Omental fat pad (tissue), 4 donors: ENCODE measurements at places on chromosomes 12 and 14.

- DNase-seq: no peak
Measured at GRCh38 chr14:35292770-35293561, 784 bp downstream of the PSMA6 start.

- no peak for DNase-seq
Measured at GRCh38 chr14:104360501-104360900, 219.1 kb upstream of the C14orf180 start.

GRCh38 chr12:71250166-71250565 is 92.4 kb upstream of the TSPAN8 start:
- no peak for DNase-seq

- no peak for DNase-seq
Measured at GRCh38 chr14:56474419-56475022, 105.1 kb upstream of the TMEM260 start.

DNA sequence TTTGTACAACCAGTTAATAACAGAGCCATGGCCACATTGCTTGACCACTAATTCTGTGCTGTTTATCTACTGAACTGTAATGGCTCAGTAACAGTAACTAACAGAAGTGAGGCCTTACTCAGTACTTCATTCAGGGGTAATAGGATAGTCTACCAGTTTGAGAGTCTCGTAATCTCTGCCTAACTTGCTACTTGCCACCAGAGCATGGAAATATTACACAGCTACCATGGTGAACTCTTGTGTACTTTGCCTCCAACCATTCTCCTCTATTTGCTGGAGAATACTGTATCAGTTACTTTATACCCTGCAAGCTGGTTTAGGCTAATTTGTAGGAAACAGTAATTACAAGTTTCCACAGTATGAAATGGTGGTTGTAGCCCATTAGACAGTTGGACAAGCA is 10.6 kb downstream of the SCFD1 start:
- no peak for DNase-seq

DNA sequence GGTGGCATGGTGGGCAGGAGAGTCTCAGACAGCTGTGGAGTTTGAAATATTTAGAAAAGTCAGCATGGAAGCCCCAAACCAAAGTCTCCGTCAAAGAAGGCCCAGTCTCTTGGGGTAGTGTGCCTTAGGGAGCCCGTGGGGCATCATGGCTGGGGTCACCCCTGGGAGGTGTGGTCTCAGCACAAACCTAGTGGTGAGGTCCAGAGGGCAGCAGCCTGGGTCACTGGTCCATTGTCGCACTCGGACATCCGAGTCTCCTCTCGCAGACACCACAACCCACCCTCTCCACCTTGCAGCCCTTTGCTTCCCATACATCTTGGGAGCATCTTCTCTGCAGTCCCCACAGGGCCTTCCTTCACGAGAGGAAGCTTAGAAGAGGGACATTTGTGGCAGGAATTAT is 588.0 kb upstream of the TMEM132C start:
- DNase-seq: no peak

DNA sequence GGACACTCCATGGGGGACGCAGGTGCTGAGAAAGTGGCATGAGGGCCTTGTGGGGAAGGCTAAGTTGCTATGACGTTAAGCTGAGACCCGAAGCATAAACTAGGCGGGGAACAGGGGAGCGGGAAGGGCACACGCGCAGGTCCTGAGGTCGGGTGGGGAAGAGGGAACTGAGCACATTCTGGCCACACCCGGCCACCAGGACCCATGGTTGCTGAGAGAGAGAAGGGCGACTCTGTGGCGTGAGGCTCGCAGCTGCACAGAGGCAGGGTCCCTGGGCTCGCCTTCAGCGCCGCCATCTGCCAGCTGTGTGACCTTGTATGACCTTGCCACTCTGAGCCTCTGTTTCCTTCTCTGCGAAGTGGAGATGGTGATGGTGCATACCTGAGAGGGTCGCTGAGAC is 182.5 kb downstream of the PHETA1 start:
- DNase-seq: no peak

- no peak for DNase-seq
Measured at GRCh38 chr14:59926534-59926933, 6.6 kb downstream of the LRRC9 start.

- no peak for DNase-seq
Measured at GRCh38 chr14:64879635-64880220, at the start of gene SPTB. Gene SPTB (minus strand): TSS chr14:64879907. CDS start chr14:64823094, 56,813 bp downstream.

DNA sequence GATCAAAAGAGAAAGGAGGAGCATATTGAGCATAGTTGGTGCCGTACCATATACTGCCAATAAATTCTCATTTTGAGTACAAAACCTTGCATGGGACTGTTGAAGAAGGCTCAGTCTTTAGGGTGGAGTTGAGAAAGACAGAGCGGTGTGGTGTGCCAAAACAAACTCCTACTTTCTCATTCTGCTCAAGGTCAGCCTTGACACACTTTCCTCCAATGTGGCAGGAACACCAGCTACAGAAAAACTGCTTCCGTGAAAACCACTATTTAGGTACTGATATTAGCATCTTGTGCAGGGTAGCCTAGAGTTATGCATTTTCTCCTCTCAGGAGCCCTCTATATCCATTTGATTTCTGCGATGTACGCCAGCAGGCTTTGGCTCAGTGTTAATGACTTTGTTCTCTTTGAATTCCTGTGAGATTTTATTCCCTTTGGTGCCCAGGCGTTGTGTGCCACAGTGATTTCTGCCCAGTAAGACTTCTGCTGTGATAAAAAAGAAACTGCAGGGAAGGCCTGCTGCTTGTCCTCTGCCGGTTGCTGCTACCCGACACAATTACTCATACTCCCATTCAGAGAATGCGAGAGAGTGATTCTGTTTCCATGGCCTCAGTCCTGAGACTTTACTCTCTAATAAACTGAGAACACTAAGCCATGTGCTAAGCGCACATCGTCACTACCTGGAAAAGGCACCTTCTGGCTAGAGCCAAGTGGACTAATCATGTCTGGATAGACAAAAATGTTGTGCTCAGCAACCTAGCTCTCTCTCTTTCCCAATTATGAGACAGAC is 88.3 kb upstream of the MDM1 start:
- DNase-seq: no peak

DNA sequence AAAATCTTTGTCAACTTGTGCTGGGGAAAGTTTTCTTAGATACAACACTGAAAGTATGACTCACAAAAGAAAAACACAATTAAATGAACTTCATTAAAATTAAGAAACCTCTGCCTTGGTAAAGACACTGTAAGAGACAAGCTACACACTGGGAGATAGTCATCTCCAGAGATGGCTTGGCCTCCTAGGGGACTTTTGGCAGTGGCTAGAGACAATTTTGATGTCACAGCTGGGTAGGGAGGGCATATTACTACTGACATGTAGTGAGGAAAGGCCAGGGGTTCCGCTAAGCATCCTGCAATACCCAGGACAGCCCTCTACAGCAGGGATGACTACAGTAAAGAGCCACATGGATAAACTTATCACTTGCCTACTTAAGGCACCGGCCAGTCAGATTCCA is 8.7 kb upstream of the RNASE4 start:
- no peak for DNase-seq

GRCh38 chr12:60803147-60803546 is 1207.3 kb downstream of the SLC16A7 start:
- no peak for DNase-seq

DNA sequence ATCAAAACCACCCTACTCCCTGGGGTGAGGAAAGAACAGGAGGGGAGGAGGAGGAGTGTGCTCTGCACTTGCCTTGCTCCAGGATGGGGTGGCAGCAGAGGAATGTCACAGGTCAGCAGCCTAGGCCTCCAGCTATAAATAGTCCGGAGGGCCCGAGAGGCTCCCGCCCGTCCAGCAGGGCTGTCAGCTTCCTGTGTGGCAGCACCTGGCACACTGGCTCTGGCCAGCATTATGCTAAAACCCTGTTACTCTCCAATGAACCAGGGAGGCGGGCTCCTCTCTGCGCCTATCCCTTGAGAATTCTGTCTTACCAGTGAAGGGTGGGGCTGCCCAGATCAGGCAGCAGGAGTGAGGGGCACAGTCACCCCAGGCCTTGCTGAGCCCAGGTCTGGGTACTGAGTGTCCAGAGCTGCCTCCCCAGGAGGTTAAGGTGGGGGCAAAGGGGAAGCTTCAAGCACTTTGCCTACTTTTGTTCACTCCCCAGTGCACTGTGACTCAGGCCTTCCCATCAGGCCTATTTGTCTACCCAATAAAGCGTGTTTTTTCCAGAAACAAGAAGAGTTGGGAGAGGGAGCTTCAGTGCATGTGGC is 1.2 kb upstream of the COX14 start:
- DNase-seq: no peak

GRCh38 chr14:51018521-51018920 is 74.2 kb upstream of the PYGL start:
- DNase-seq: no peak

DNA sequence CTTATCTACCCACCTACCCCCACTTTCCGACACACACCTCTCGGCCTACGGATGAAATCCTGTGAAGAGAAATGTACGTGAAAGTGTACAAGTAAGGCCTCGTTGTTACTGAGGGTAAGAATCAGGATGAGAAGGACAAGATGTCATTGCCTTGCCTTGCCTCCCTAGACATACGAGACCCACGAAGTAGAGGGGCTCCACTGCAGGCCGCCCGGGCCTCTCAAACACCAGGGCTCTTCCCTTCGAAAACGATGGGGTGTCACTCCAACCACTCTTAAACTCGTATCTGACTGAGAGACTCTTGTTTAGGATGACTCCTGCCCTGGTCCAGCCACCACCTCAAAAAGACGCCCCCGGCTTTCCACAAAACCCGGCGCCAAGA is 498 bp downstream of the RACGAP1 start:
- DNase-seq: no peak

GRCh38 chr14:56808383-56809269 is 1.7 kb downstream of the OTX2 start:
- DNase-seq: no peak

GRCh38 chr14:75051556-75051899 is 261 bp upstream of the MLH3 start:
- DNase-seq: no peak

DNA sequence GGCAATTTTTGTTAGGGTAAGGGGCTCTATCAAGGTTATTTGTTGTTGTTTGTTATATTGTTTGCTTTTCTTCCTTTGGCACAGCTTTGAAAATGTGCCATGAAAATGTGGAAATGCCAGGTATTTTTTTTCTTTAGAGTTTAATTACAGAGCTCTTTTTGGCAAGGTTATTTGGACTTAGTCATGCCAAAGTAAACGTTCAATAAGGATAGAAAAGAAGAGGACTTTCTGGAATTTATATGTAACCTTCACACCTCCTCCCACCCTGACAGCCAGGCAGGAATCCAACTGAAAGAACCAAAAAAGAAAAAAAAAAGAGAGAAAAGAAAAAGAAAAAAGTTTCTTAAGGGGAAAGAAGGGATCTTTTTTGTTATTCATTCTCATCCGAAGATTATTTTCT is 217.8 kb downstream of the KITLG start:
- no peak for DNase-seq

- DNase-seq: no peak
Measured at GRCh38 chr14:64732066-64732465, 27.8 kb downstream of the PLEKHG3 start.

DNA sequence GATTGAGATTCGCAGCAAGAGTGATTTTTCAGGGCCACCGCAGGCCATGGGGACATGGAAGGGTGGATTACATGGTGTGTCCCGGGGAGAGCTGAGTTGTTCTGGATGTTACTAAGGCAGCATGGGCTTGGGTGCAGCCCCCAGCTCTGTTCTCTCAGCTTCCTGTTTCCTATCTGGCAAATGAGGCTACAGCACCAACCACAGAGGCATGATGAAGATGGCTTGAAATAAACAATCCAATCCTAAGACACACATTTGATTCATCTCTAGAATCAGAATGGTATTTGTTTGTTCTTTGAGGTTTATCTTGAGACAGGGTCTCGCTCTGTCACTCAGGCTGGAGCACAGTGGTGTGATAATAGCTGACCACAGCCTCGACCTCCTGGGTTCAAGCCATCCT is 21.6 kb downstream of the GLTP start:
- no peak for DNase-seq

DNA sequence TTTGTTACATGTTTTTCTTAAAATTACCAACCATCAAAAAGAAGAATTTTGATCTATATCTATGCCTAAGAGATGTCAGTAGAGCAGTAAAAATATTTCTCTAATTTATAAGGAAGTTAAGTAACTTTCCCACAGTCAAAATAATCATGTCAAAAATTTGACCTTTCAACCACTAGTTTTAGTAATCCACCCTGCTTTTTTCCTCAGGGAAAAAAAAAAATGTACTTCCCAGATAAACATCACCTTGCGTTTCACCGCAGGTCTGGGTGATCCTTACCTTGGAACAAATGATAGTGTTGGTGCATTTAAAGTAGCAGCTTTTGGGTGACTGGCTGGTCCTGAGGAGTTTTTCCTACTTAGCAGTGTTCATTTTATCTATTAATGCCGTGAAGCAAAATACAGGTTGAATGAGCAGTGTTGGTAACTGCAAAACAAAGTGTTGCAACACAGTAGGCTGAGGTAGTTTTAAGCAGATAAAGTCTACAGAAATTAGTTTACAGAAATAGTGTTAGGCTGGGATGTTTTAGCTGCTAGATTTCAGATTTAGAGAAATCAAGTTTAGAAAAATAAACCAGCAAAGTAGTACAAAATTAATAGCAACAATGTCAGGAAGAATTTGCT is 137.2 kb upstream of the DNM1L start:
- no peak for DNase-seq

DNA sequence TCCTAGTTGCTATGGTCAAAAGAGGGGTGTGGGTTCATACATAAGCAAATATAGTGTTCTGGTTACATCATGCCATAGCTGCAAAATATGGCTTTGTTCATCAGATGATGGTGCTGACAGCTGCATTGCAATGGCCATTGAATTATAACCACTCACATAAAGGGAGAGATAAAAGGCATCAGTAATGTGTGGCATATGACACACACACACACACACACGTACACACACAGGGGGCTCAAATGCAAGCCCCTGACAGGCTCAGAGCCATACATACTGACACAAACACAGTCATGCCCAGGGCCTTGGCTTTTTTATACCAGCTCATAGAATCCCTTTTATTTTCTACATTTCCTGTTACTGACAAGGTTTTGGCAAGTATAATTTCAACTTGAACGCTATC is 698.9 kb downstream of the BCL11B start:
- no peak for DNase-seq

DNA sequence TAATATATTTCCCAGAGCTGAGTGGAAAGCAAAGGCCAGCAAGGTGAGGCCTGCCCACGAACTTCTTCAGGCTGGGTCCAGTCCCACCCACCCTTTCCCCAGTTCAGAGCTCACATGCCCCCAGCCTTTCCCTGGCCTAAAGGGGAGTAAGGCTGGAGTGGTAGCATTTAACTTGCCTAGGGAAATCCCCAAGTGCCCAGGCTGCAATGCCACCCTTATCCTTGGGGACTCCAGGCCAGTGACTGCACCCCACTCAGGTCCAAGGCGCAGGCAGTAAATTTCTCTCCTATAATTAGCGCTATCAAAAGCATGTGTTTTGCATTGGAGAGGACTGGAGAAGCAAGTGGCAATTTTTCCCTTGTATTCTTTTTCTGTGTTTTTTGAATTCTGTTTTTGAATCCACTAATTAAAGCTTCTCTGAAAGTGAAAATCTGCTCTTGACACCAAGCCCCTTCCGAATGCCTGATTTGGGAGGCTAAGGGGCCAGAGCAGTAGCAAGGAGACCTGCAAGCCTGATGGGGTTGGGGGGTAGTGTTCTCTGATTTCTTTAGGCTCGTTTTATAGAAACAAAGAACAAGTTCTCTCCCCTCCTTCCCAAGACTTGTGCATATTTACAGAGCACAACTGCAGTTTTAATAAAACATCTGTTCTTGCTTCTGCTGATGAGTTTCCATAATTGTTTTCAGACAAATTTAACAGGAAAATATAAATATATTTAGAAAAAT is 3.5 kb upstream of the HOXC6 start:
- DNase-seq: no peak
